ENCODE measurements at places on chromosomes 2 and 18.

DNA sequence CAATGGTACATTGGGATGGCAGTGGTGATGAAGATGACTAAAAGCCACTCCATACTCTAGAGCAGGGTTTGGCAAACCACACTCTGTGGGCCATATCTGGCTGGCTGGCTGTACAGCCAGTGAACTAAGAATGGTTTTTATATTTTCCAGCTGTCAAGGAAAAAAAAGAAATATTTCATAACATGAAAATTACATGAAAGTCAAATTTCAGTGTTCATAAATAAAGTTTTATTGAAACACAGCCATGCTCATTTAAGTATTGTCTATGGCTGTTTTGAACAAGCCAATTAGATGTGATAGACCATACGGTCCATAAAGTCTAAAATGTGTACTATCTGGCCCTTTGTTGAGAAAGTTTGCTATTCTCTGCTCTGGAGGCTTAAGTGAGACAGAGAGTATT lies 1.5 kb downstream of the TTC21B start:
- no peak for DNase-seq

- no peak for DNase-seq
Observed at GRCh38 chr2:105972246-105972645, 221.9 kb downstream of the UXS1 start.

DNA sequence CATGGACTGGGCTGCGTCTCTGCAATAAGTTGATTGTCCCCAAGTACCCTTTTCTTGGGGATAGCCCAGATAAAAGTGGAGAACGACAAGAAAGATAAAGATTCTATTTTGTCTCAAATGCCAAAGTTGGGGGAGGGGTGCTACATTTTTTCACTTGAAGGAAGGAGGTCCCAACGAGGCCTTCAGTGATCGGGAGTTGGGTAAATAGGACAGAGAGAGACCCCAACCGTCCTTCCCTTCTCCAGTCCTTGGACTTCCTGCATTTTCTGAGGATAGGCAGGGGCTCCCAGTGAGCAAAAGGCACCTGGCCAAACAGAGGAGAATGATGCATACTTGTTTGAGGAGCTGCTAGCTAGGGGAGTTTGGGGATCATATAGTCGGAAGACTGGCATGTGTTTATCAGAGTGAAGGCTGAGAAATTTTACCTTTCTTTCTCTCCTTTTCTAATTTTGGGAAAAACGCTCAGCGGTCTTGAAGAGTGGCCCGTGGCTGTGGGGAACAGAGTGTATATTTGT lies 3.5 kb upstream of the EN1 start:
- no peak for DNase-seq

DNA sequence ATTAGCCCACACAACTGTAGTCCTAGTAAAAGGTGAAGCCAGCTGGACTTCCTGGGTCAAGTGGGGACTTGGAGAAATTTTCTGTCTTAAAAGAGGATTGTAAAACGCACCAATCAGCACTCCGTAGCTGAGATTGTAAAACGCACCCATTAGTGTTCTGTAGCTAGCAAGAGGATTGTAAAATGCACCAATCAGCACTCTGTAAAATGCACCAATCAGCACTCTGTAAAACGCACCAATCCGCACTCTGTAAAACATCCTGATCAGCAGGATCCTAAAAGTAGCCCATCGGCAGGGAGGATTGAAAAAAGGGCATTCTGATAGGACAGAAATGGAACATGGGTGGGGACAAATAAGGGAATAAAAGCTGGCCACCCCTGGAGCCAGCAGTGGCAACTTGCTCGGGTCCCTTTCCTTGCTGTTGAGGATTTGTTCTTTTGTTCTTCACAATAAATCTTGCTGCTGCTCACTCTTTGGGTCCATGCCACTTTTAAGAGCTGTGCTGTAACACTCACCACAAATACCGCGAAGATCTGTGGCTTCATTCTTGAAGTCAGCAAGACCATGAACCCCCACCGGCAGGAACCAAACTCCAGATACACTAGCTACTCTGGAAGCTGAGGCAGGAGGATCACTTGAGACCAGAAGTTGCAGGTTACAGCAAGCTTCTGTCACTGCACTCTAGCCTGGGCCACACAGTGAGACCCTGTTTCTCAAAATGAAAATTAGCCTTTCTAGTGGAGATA lies 102.6 kb downstream of the HS6ST1 start:
- no peak for DNase-seq

DNA sequence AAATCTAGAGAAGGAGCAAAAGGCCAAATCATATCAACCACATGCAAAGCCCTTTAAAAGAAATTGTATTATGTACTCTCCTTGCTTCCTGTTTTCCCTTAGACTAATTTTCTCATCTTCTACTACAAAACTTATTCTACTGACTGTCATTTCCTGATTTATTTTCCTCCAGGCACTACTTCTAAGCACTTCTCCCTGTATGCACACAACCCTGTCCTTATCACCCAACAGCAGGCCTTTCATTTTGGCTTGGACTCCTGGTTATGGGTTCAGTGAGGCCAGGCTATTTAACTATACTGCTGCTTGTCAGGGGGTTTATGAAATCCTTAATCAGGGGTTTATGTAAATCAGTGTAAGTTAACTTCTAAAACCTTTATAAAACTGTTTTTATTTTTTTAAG lies 205.1 kb upstream of the FAM98A start:
- DNase-seq = no peak

DNA sequence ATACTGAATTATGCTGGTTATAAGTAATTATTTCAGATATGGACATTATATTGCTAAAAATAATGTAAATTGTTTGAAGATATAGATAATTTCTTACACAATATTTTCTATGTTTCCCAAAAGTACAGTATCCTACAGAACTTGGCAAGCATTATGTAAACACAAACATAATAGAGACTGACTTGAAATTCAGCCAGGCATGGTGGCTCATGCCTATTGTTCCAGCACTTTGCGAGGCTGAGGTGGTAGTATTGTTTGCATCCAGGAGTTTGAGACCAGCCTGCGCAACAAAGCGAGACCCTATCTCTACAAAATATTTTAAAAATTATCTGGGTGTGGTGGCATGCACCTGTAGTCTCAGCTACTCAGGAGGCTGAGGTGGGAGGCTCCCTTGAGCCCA lies 1300.5 kb upstream of the DDX18 start:
- no peak for DNase-seq

DNA sequence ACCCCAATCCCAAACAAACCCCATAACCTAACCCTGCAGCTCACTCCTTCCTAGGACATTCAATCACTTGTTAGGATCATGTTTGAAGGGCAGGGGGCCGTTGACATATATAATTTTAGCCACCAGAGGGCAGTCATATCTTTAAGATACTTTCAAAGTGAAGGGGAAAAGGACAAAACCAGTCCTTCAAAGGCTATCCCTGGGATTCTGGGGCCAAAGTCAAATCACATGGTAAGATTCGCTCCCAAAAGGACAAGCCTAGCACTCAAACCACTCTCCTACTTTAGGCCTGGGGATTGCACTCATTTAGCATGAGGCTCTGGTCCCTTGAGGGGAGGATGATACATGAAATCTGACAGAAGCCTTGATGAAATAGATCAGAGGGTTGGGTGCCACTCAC lies 44.6 kb downstream of the HAUS1 start:
- DNase-seq = no peak
